ENCODE measurements at places on chromosomes 16 and 17. TPM values are rescaled to one million over a fixed set of nuclear protein-coding genes. Genes with fewer than 3 reads are reported as not detected.

KRT23 gene
- not detected for total RNA-seq

RDM1 gene
- total RNA-seq: 3.2 TPM

DNAAF8 gene
- 0.32 TPM for total RNA-seq

SLC22A31 gene
- not detected for total RNA-seq

PHF23 gene
- total RNA-seq: 43.7 TPM

SLC5A10 gene
- not detected for total RNA-seq

CTRB1 gene
- total RNA-seq: not detected

TBC1D3E gene
- total RNA-seq: not detected

KRT32 gene
- not detected for total RNA-seq

CIITA gene
- total RNA-seq: 9.3 TPM

TBC1D3K gene
- not detected for total RNA-seq

LYRM9 gene
- total RNA-seq: 2.2 TPM

CDH3 gene
- total RNA-seq: not detected

MYO1C gene
- total RNA-seq: 31.4 TPM

ACSM2A gene
- total RNA-seq: not detected

FA2H gene
- total RNA-seq: not detected

DPEP3 gene
- total RNA-seq: 0.40 TPM

ITGAD gene
- total RNA-seq: not detected

KCNJ16 gene
- total RNA-seq: not detected

CHD9 gene
- total RNA-seq: 17.1 TPM

CACNG5 gene
- not detected for total RNA-seq

CHST4 gene
- total RNA-seq: not detected

ADAMTS18 gene
- total RNA-seq: not detected

KRT34 gene
- not detected for total RNA-seq

CIBAR2 gene
- total RNA-seq: not detected

TPSD1 gene
- not detected for total RNA-seq

C17orf100 gene
- 1.5 TPM for total RNA-seq

CCL4 gene
- total RNA-seq: 2,428 TPM

CYGB gene
- total RNA-seq: not detected

TXNL4B gene
- total RNA-seq: 30.8 TPM

SYT17 gene
- total RNA-seq: not detected

ABCC12 gene
- not detected for total RNA-seq

ATAD5 gene
- total RNA-seq: 32.1 TPM

SECTM1 gene
- total RNA-seq: 0.84 TPM

HBQ1 gene
- total RNA-seq: 1.3 TPM
